ENCODE measurements at places on chromosomes 13 and 19.

DNA sequence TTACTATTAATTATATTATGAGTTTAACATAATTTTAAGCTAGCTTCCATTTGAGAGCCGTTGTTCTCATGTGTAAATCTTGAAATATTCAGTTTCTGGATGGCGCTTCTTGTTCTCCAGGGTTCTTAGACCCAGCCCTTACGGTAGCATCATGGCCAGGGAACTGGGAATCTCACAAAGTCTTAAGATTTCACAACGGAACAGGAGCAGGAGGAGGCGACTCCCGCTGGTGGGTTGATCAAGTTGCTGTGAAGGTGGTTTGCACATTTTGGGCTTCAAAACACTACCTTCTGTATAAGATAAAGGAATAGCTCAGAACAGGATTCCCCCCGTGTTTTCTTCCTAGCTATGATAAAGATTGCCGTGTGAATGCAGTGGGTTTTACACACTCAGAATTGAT lies 2.8 kb downstream of the NAXD start:
- DNase-seq = no peak

- peak; percentile 68 for DNase-seq
Measured at GRCh38 chr19:16041299-16041990, 34.9 kb upstream of the TPM4 start.

- DNase-seq = no peak
Measured at GRCh38 chr19:39660661-39661060, 4.9 kb downstream of the LGALS16 start.

DNA sequence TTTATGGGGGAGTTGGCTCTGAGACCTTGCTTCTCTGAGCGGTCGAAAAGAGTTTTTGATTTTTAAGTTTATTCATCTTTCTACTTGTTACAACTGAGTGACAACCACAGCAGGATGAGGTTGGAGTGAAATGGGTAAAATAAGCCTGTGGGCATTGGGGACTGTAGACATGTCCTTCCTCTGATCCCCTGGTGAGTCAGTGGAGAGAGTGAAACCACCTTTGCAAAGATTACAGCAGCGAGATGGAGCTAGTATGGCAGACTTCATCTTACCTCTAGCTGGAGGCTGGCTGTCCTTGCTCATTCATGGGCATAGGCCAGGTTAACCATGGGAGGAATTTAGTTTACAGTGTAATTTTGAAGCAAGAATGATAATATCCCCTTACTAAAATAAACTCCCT lies 30.9 kb upstream of the PSG9 start:
- DNase-seq = no peak

- peak; percentile 25 for DNase-seq
Measured at GRCh38 chr13:99655351-99656091, 154.2 kb downstream of the TM9SF2 start.
